Esophagus squamous epithelium (tissue), 5 donors: ENCODE measurements at places on chromosomes 5 and 9. TPM values are rescaled to one million over a fixed set of nuclear protein-coding genes. Genes with fewer than 3 reads are reported as not detected.

DNA sequence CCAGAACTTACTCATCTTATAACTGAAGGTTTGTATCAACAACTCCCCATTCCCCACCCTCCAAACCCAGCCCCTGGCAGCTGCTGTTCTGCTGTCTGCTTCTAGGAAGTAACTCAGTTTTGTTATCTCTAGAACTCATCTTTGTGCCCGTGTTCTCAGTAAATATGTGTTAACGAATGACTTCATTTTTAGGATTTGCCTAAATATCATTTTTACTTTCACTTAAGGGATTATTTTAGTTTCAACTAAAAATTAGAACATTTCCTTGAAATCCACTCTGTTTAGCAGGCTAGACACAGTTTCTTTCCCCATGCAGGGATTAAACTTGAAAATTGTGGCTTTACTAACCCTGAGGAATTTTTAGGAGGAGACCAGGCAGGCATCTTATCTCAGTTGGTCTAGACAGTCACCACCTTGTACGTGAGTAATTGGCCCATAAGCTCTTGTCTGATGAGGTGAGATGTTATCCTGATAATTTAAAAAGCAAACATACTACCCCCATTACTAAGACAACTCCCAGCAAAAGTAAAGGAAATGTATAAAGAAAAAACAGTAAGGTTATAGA is 68.2 kb upstream of the TNFAIP8 start:
- no peak for DNase-seq

DNA sequence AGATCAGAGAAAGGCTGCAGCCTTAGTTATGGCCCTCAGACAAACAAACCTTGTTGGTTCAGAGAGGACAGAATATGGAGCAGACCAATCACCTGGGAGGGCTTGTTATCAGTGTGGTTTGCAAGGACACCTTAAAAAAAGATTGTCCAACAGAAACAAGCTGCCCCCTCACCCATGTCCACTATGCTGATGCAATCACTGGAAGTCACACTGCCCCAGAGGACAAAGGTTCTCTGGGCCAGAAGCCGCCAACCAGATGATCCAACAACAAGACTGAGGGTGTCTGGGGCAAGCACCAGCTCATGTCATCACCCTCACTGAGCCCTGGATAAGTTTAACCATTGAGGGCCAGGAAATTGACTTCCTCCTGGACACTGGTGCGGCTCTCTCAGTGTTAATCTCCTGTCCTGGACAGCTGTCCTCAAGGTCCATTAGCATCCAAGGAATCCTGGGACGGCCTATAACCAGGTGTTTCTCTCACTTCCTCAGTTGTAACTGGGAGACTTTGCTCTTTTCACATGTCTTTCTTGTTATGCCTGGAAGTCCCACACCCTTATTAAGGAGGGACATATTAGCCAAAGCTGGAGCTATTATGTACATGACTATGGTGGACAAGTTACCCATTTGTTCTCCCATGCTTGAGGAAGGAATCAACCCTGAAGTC is 36.9 kb upstream of the TBCA start:
- no peak for DNase-seq

DNA sequence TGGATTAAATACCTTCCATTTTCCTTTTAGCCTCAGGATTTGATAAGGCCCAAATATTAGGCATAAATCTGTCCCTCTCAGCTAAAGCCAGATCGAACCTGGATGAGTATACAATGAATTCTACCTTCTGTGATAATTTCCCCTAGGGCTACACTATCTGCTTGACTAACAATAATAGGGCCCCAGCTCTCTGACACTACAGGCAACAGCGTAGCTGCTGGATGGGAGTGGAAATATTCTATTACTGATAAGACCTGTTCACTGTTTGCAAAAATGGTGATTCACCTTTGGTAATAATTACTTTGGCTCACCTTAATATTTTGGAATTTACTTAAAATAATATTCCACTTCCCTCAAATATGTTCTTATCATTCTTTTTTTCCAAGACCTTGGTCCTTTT is 644.2 kb upstream of the SEMA6A start:
- DNase-seq = no peak

DNA sequence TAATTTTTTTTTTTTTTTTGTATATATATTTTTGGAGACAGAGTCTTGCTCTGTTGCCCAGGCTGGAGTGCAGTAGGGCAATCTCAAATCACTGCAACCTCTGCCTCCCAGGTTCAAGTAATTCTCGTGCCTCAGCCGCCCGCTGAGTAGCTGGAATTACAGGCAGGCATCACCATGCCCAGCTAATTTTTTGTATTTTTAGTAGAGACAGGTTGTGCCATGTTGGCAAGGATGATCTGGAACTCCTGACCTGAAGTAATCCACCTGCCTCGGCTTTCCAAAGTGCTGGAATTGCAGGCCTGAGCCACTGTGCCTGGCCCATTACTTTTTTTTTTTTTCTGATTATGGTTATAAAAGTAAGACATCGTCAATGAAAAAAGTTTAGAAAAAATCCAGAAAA is 84.0 kb upstream of the LMNB1 start:
- DNase-seq = no peak

DNA sequence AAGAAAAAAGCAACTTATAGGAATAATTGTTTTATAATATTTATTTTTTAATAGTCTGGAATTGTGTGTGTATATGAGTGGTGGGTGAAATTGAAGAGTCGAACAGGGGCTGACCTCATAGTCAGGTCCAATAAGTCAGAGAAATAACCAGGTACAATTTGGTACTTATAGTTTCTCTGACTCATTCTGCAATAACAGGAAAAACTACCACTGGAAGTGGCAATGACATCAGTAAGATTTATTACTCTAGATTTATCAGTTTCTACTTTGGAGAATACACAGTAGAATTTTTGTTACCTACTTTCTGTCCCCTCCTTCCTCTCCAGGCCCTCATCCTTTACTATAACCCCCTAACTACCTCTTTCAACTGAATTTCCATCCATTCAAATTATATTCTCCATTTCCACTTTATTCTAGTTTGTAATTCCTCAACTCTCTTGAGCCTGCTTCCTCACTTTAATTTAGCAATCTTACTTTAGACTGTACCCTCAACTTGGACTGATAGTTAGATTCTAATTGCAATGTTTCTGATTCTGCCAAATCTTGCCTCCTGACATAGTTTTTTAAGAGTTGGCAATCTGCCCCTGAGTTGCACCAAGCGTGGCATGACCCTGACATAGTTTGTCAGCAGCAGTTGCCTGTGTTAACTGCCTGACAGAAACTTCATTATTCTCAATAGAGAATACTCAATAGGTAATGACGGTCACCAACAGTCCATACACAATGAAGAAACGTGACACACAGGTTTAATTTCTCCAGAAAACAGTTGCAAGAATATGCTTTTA is 475.3 kb upstream of the RIOK2 start:
- no peak for DNase-seq

The ACTL7A gene
- total RNA-seq = not detected

DNA sequence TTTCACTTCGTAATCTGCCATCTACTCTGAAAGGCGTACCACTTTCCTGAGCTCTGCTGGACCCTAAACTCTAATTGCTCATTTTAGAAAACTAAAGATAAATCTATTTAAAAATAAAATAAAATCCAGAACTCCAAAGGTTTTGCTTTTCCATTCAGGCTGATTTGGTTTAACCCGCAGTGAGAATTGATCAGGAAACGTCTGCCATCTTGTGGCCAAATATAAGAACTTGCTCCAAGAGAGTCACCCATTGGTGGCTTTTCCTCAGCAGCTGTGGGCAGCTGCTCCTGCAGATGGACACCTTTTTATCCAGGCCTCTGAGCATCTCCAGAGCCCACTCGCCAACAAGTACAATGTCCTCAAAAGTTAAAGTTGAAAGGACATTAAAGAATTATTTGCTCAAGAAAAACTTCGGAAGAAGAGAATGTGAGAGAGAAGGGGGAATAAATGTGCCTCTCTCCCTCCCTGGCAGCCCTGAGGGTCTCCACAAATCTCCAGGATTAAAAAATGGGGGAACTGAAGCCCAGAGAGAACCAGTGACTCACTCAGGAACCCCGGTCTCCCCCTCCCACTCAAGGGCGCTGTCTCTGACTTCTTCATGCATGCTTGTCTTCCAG is 4.1 kb downstream of the SAXO1 start:
- DNase-seq = no peak

- DNase-seq = no peak
Measured at GRCh38 chr5:124949862-124950261, 203.4 kb upstream of the ZNF608 start.

DNA sequence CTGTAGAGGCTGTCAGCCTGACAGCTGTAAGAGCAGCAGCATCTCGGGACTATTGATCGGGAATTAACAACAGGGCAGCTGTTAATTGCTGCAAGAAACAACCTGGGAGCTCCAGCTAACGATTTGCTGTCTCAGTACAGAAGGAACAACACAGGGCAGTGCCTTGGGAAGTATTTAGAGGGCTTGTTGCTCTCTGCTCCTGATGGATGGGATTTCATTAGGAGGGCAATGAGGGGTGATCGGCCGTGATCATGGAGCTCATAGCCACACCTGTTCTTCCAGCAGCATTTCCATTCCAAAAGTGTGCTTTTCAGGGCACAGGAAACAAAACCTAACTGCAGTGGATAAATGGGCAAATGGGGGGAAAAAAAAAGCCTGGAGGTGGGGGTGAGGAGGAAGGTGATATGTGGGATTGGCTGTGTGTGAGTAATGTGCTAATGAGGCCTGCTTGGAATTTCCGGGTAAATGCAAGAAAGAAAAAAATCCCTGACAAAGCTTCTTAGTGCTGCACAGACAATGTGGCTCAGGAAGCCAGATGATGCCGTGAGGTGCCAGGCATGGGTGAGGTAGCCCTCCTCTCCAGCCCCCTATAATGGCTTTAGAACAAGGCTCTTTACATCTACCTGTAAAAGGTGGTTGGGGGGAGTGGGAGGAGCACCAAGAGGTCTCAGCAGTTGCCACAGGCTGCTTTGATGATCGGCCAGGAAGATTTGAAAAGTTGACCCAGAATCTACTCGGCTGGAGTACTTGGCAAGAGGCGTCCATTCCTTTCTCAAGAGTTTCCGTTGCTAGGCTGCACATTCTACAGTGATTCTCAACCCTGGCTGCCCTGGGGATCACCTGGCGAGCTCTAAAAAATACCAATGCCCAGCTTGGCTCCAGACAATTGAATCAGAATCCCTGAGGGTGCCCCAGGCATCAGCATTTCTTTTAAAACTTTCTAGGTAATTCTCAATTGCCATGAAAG is 139.5 kb upstream of the KLF9 start:
- DNase-seq = no peak

DNA sequence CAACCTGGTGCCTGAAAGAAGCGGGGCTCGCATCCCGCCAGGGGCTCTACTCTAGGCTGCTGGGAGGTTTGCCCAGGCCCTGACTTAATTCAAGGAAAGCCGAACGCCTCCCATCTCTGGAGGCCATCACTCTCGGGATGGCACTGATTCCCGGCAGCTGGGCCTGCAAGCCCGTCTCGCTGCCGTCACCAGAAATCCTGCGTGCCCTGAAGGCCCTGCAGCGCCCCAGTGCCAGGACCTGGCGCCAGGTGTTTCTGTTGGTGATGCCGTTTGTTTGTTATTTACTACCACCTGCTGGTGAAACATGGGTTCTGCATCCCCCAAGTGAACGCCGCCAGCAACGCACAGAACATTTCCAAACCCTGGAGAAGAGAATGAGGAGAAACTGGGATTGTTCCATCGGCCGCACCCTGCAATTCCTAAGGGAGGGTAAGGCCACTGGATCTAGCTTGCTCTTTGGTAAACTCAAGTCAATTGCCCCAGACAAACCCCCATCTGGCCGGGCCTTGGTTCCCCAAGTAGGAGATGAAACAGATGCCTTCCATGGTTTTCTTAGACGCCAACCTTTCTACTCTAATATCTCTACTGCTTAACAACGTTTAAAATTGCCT is 77.9 kb downstream of the AK8 start:
- DNase-seq = no peak

- no peak for DNase-seq
Measured at GRCh38 chr5:72276219-72276752, 43.8 kb downstream of the MRPS27 start.

- no peak for DNase-seq
Measured at GRCh38 chr9:111904891-111905291, 8.3 kb downstream of the UGCG start.

GRCh38 chr5:57445006-57445704 is 37.5 kb downstream of the ACTBL2 start:
- DNase-seq = no peak

The LCN2 gene
- total RNA-seq = 931 TPM

GRCh38 chr5:124104344-124104743 is 592.4 kb downstream of the CSNK1G3 start:
- DNase-seq = no peak

The IFNA2 gene
- total RNA-seq = not detected

The PPP2R2B gene
- 0.53 TPM for total RNA-seq

DNA sequence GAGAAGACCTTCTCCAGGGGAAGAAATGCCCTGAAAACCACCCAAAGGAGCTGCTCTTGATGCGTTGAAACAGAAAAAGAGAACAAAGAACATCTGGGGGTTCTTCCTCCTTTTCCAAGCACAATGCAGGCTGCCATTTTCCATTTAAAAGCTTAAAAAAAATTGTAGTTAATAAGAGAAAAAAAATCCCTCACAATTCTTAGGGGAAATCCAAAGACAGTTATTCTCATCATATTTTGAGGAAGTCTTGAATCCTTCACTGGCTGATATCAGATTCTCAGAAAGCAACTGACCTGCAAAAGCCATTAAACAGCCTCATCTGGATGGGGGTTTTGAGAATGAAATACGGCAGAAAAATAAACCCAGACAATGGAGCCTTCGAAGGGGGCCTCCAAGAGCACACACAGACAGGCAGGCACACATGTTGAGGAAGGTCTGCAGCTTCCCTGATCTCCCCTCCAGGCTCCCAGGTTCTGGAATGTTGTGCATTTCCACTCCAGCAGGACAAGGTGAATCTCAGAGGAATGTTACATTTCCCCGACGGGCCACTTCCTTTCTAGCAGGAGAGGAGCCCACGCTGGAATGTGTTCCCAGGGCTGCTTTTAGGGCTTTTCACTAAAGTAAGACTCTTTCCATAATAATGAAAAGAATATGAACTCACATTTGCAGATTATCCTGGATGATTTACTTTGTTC is 159.4 kb upstream of the S1PR3 start:
- no peak for DNase-seq

GRCh38 chr9:16246785-16247184 is 623.7 kb downstream of the BNC2 start:
- DNase-seq = no peak

DNA sequence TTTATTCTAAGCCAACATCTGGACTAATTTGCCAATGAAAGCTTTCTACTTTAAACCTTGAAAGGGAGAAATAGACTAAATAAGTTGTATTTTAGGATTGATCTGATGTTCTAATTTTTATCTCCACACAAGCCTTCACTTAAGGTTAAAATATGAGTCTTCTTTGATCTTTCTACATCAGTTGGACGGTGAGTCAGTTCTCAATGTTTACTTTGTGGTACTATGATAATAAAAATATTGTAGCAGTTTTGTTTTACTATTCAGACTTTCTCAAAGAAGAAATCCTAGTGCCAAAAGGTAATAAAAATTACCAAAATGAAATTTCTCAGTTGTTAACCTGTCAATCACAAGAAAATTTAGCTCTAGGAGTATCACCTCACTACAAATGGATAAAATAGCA is 203.5 kb upstream of the RGMB start:
- no peak for DNase-seq

- no peak for DNase-seq
Measured at GRCh38 chr5:134227259-134227658, 1.4 kb upstream of the PPP2CA start.

The LCN10 gene
- total RNA-seq = 2.7 TPM

The G3BP1 gene
- total RNA-seq = 99.8 TPM

- no peak for DNase-seq
Measured at GRCh38 chr5:71384706-71385105, 70.7 kb upstream of the BDP1 start.

The SHISAL2B gene
- not detected for total RNA-seq
